PC-9 (cell line): ENCODE measurements at places on chromosomes 7 and 10. TPM values are rescaled to one million over a fixed set of nuclear protein-coding genes. Genes with fewer than 3 reads are reported as not detected.

- no peak for DNase-seq
These were observed 297.1 kb upstream of the NFE2L3 start for GRCh38 chr7:25854608-25855497.

Gene SPDYE16
- not detected in 2 replicates for total RNA-seq

- DNase-seq: no peak
These were observed 27.9 kb downstream of the CD36 start for GRCh38 chr7:80666376-80666775.

DNA sequence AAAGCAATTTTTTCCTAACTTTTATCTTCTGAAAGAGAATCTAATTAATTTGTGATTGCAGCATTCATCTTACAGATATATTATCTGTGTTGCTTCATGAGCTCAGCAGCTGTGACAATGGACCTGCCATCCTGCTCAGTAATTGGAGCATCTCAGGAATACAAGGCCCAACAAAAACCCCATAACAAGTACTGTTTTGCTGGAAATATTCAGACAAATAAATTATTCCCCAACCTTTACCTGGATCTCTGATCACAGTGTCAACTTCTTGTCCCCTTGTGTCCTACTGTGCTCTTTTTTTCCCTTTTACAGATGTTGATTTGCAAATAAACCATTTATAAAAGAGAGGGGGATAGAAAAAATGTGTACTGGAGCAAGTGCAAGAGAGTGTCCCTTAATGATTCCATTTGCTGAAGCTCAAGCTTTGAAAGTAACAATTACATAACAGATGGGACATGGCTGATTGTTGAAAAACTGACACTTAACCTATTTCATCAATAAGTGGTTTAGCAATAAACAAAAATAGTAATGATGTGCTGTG, 1063.4 kb upstream of the GHITM start:
- no peak for DNase-seq

DNA sequence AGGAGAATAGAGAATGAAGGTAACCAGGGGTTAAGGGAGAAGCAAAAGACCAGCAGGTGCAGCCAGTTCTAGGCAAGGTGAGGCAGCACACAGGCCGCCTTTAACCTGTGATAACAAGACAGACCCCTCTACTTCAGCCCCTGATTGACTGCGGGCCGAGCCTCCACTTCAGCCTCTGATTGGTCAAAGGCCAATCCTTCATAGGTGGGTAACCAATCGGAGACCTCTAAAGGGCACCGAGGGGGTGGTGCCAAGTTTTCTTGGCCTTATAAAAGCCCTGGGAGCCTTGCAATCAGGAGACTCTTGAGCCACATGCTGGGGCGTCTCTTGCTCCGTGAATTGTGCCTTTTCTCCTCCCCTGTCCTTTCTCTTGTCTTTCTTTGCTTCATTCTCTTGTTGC, 98.8 kb downstream of the ELFN1 start:
- no peak for DNase-seq

GRCh38 chr7:2894118-2894940, 50.2 kb upstream of the GNA12 start:
- DNase-seq: no peak

- no peak for DNase-seq
These were observed 27.8 kb downstream of the ENTPD1 start for GRCh38 chr10:95783741-95784140.

Gene CAV1
- 850 and 1,077 TPM in 2 replicates for total RNA-seq

DNA sequence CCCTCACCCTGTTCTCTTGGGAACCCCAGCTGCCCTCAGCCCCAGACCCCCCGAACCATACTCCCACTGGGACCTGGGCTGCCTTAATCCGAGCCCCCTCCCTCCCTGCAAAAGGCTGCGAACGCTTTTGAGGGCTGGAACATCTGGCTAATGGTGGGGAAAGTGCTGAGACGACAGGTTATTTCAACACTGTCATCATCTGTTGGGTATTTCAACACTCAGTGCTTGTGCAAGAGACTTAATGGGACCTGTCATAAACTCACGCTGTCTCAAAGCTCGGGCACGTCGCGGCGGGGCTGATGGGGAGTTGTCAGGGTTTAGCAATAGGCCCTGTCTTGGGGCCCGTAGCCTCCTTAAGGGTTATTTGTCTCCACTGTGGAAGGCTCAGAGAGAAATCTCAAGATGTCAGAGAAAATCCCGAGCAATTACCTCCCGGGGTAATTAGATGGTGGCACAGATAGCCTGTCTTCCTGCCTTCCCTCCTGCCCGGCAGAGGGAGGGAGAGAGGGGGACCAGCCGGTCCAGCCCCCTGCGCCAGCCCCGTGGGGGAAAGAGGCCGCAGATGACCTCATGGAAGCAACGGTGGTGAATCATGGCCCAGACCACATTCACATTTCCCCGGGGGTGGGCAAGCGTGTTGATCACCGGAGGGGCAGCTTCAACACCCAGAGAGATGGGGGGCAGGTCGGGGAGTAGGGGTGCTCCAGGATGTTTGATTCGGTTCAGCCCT, 88.7 kb upstream of the MYL10 start:
- peak; percentile 84 for DNase-seq

GRCh38 chr7:38862666-38863065, 46.3 kb downstream of the VPS41 start:
- DNase-seq: no peak

DNA sequence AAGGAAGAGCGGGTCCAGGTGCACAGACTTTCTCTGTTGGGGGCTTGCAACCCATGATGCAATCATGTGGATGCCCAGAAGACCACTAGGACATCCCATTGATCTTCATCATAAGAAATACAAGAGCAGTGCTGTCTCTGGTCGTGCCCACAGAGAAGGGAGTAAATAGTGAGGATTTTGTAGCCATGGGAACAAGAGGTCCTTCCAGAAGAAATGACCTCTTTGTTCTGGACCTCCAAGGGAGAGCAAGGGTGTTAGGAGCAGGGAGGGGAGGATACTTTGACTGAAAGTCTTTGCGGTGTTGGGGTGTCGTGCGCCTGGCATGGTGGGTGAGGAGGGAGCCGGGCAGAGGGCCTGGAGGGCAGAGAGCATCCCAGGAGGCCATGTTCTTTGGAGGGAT, 55.0 kb upstream of the EN2 start:
- DNase-seq: no peak

DNA sequence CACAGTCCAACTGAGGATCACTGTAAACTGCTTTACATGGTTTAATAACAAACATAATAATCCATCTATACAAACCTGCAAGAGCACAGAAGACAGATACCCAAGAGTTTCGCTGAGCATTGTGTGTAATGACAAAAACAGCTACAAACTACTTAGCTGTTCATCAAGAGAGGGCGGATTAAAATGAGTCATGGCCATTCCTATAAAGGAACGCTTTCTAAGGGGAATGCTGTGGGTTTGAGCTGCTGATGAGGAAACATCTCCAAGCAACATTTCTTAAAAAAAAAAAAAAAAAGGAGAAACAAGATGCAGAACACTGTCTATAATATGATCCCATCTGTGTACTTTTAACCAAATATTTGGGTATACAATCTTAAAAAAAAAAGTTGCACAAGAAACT, 33.8 kb downstream of the VOPP1 start:
- DNase-seq: peak; percentile 98

DNA sequence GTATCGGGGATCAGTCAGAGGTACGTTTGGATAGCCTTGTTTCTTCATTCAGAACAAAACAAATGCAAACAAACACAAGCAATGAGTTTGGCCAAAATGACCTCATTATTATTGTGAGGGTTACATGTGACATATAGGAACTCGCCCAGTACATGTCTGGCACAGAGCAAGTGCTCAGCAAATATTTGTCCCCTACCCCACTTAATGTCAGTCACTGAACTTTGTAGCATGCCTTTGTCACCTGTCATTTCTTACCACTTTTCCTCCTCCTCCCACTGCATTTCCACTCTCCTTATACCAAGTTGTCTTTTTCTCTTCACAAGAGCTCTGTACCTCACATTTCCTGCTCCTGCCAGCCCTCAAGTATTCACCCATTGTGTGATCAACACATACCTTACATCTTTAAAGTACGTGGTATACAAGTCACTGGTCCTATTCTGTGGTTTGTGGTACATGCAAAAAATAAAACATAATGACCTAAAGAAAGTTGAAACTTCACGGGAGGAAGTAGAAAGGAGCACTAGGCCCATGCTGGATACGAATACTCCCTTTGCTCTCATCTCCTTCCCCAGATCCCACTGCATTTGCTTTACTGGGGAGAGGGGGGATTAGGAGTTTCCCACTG, 236.0 kb downstream of the INHBA start:
- no peak for DNase-seq

- DNase-seq: no peak
These were observed 20.8 kb upstream of the RET start for GRCh38 chr10:43055991-43056567.

Gene MYO3A
- total RNA-seq: not detected in 2 replicates

- no peak for DNase-seq
These were observed 687.3 kb downstream of the KCNMA1 start for GRCh38 chr10:76950354-76950753.

- no peak for DNase-seq
These were observed 50.0 kb downstream of the FIGNL1 start for GRCh38 chr7:50400114-50400513.
